ENCODE measurements at places on chromosomes 7 and 10. TPM values are rescaled to one million over a fixed set of nuclear protein-coding genes. Genes with fewer than 3 reads are reported as not detected.

UPK3B gene
- 0.60 TPM for polyA plus RNA-seq

SPDYE5 gene
- not detected for polyA plus RNA-seq

TYW1B gene
- polyA plus RNA-seq, result 0.79 TPM

CREB5 gene
- polyA plus RNA-seq, result 26.7 TPM

DMTF1 gene
- 24.3 TPM for polyA plus RNA-seq

SPDYE8 gene
- not detected for polyA plus RNA-seq

CDH23 gene
- 21.1 TPM for polyA plus RNA-seq

EN2 gene
- 0.05 TPM for polyA plus RNA-seq

COL26A1 gene
- 0.01 TPM for polyA plus RNA-seq

ATOH7 gene
- not detected for polyA plus RNA-seq

TUBAL3 gene
- 0.22 TPM for polyA plus RNA-seq

ASB10 gene
- not detected for polyA plus RNA-seq

MOGAT3 gene
- not detected for polyA plus RNA-seq

ZNF487 gene
- polyA plus RNA-seq, result 4.4 TPM

ZNF746 gene
- polyA plus RNA-seq, result 8.8 TPM

HECW1 gene
- 0.12 TPM for polyA plus RNA-seq

SFMBT2 gene
- polyA plus RNA-seq, result 2.2 TPM

HYAL4 gene
- not detected for polyA plus RNA-seq

GNGT1 gene
- not detected for polyA plus RNA-seq

COBL gene
- 1.8 TPM for polyA plus RNA-seq

ITIH5 gene
- polyA plus RNA-seq, result 82.5 TPM

HMX2 gene
- not detected for polyA plus RNA-seq

PRPS1L1 gene
- polyA plus RNA-seq, result not detected

Measured in adipose tissue (tissue), 3 donors.